ENCODE measurements at places on chromosomes 11 and 22.
A peak's percentile ranks its signal among the peaks of the same experiment; 100 is the strongest.

DNA sequence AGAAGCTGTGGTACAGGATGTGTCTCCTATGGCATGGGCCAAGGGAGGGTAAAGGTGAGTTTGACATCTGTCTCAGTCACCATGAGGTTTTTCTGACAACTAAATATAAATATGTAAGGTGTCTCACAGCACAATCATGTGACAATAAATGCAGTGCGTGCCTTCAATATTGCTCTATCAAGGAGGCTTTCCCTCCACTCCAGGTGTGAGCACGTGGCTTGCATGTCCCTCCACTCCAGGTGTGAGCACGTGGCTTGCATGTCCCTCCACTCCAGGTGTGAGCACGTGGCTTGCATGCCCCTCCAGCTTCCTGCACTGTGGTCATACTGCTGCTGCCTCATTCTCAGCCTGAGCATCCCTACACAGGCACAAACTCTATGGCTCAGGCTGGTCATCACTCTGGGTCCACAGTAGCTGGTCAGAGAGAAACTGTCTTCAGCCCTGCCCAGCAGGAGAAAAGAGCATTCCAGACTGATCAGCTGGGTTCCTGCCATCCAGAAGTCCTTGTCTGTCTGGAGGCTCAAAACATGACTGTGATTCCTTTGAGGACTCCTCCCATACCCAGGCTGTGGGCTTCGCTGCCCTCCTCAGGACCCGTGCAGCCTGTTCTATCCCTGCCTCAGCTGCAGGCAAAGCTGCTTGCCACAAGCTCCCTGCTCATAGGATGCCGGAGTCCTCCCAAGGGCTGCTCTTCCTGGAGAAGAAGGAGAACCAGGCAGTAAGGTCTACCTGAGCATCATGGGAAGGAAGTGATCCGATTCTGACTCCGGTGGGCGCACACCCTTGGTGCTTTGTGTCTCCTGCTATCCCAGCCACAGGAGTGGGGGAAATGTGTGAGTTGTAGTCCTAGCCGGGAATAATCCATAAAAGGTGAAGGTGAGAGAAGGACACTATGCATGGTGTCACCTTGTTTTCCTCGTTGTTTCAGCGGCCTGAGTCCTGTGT, 33.4 kb upstream of the VPREB1 start:
- DNase-seq = peak; percentile 6

DNA sequence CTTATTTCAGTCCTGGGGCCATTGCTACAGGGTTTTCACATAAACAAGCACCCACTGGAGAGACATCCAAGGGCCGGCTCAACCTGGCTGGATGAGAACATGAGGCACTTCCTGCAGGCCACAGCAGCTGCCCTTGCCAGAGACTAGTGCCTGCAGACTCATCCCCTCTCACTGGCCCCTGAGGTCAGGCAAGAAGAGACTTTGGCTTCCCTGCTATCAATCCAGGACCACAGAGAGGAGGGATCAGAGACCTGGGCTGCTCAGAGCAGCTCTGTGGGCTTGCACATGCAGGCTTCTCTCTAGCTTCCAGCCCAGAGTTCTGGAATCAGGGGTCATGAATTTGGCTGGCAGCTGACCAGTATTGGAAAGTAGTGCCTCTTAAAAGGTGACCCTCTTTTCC, 79.5 kb downstream of the CABIN1 start:
- DNase-seq = no peak

DNA sequence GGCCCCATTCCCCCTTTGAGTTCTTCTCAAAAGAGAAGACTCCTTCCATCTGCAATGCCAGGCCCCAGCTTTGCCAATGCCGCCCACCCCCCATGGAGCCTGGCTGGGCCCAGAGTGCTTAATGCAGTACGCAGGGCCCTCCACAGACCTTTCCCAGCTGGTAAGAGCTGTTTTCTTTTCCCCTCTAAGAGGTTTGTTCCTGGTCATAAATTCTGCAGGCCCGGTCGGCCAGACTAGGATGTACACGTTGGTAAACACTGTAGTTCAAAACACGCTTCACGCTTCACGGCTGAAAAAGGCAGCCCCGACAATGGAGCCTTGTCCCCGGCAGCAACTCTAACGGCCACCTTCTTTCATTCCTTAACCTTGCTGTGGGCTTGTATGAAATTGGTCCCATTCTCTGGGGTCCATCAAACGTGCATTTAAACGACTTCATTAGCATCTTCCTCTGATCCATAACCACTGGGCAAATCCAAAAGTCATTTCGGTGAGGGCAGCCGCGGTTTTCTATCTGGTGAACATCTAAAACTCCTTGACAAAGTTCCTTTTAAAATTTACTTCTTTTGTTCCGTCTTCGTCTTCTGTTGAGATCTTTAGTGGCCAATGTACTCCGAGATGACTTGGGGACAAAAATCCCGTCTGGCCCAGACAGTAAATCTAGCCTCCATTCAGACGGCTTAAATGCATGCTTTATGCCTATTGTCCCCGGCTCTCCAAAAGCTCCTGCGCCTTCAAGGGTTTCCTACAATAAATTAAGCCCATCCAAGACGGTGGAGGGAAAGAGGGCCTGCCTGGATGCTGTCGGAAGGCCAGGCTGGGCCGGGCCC, 60.0 kb upstream of the MYEOV start:
- no peak for DNase-seq

DNA sequence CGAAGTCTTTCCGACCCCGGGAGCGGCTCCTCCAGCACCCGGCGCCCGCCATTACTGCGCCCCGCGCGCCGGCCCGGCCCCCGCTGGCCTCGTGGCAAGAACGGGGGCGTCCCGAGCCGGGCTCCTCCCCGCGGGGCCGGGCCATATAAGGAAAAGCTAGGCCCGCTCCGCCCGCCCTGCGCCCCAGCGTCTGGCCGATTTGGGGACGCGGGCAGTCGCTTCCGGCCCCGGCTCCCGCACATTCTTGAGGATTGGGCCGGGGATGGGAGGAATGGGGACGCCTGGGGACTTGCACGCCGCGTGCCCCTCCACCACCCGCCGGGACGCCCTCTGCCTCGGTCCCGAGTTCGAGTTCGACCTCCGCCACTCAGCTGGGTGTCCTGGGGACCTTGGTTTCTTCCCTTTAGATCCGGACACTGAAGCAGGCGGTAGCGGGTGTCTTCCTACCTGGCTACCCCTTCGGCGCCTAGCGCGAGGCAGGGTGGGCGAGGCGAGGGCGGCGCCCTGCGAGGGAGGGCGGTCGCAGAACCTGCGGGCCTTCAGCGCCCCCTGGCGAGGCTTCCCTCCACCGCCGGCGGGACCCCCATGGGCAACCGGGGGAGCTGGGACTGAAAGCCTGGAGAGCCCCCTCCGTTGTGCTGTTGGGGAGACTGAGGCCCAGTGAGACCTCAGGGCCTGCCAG, 3.8 kb downstream of the SMTN start:
- DNase-seq = peak; percentile 76

- DNase-seq = no peak
Observed at GRCh38 chr11:10866893-10867331, 9.1 kb upstream of the ZBED5 start.

DNA sequence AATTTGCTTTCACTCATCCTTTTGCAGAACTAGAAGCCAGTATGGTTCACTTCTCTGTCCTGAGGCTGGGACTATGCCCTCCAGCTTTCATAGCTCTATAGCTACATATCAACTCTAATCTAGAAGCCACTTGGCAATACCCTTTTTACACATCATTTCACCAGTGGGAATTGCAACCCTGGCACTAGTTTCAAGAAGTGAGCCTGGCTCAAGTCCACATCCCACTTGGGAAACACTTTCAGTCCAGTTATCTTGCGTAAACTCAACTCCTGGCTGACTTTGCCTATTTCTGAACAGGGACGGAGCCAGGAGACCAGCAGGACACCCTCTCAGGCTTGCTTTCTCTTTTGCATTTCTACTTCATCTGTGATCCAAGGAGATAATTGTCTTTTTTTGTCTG, 19.9 kb upstream of the FAT3 start:
- no peak for DNase-seq

- no peak for DNase-seq
Observed at GRCh38 chr22:22082960-22083359, 100.4 kb upstream of the TOP3B start.

DNA sequence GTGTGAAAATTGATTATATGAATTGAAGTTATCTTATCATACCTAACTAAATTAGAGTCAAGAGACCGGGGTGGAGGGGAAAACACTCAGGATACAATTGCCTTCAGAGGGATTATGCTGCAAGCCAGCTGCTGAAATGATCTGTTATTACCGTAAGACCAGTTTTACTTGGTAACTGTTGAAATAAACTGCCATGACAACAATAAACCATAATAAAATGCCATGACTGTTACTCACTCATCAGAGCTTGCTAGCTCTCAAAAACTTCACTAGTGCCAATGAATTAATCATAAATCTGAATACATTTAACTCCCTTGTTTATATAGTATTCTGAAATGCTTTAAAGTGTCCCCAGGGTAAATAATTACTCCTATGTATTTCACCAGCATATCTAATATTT, 68.2 kb downstream of the CASP12 start:
- DNase-seq = no peak

- no peak for DNase-seq
Observed at GRCh38 chr11:15655552-15655951, 540.8 kb downstream of the INSC start.

DNA sequence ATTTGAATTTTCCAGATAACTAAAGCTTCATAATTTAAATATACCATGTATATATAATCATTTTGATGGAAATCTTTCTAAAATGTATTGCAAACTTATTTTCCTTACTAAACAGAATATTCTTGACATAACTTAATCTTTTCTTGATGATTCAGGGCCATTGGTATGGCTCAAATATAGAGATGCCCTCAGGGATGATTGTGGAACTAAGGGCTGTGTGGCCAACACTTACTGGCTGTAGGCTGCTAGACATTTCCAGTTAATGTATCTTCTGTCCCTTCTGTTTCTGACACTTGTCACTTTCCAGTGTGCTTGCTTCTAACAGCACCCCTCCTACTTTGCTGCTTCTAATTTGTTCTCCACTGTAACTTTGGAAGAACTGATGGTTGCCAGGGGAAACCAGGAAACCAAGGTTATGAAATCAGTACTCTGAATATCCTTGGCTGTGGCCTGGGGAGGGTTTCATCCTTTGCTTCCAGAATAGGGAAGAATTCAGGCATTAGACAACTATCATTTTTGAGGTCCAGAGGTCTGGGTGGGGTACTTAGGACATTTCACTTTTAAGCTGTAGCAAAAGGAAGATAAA, 697.2 kb downstream of the ETS1 start:
- no peak for DNase-seq

DNA sequence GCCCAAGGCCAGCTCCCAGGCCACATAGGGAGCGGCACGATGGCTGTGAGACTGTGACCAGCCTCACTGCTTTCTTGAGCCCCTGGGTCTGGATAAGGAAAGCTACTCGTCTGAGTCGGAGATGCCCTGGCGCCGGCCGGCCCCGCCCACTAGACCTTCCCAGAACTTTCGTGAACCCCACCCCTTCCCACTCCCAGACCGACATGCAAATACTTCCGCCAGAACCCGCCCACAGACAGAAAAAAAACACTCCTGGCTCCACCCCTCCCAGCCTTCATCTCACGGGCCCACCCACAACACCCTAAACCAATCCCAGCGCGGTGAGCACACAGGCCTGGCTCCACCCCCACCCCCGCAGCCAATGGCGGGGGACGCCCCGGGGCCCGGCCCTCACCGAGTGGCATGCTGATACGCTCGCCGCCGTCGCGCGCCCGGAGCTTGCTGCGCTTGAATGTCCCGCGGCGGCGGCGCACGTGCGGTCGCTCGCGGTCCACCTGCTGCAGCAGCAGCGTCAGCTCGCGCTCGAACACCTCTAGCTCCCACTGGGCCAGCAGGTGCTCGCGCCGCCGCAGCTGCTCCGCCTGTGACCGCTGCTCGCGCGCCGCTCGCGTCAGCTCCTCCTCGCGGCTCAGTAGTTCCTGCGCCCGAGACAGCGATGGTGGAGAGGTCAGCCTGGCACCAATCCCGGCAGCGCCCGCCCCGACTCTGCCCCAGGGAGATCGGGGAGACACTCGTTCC, 7.0 kb downstream of the MAP3K11 start:
- DNase-seq = no peak

DNA sequence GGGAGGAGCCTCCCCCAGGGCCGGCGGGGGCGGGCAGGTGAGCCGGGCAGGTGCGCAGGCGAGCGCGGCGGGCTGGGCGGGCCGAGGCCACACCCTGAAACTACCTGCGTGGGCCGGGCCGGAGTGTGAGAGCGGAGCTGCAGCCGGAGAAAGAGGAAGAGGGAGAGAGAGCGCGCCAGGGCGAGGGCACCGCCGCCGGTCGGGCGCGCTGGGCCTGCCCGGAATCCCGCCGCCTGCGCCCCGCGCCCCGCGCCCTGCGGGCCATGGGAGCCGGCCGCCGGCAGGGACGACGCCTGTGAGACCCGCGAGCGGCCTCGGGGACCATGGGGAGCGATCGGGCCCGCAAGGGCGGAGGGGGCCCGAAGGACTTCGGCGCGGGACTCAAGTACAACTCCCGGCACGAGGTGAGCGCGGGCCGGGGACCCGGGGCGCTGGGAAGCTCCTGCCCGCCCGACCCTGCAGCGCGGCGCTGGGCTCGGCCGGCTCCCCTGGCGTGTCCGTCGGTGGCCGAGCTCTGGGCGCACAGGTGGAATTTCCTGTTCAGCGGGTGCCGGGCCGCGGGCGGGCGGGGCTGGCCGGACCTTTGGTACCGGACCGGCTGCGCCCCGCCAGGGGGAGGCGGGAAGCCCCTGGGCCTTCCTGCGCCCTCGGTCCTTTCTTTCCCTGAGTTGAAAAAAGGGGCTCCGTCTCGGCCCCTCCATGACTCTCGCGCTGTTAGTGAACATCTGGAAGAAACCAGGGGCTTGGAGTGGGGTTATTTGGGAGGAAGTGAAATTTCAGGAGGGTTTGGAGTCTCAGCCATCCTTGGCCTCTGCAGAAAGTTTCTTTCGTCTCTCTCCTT, at the start of gene ST14:
ST14 (plus strand) TSS at position 126 of the 841 bp plus-strand sequence; CDS start at position 324, 198 bp downstream.
- DNase-seq = no peak

DNA sequence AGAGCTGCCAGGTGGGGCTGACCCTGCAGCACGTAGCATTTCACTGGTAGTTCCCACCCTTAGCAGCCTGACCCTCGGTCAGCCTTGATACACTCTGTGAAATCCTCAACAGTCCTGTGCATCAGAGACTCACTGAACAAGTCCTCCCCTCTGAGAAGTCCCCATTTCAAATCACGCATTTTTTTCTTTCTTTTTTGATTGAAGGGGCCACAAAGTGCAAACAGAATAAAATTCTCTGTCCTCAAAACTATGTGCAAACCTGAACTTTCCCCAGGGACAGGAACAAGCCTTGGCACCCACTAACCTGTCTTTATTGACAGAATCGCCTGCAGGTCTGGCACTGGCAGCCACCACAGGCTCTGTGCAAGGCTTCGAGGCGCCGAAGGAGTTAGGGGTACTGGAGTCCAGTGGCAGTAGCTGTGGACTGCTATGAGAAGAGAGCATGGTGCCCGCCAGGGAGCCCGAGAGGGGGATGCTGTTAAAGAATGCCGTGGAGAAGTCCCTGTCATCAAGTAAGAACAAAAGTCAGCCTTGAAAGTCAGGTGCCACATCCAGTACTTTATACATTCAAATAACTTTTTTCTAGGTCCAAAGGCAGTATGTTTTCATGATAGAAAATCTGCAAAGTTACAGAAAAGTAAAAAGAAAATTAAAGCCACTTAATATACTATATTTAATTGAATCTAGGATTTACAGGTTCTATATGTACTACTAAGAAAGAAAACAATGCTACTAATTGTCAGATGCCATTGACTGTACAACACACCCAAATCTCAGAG, 53.8 kb downstream of the HIRA start:
- no peak for DNase-seq

GRCh38 chr11:69164824-69165223, 9.1 kb downstream of the SMIM38 start:
- no peak for DNase-seq

- no peak for DNase-seq
Observed at GRCh38 chr22:47245786-47246185, 483.3 kb downstream of the TBC1D22A start.
